Keratinocyte (primary cell): ENCODE measurements at places on chromosomes 11 and 22. TPM values are rescaled to one million over a fixed set of nuclear protein-coding genes. Genes with fewer than 3 reads are reported as not detected.
A peak's percentile ranks its signal among the peaks of the same experiment; 100 is the strongest.

DNA sequence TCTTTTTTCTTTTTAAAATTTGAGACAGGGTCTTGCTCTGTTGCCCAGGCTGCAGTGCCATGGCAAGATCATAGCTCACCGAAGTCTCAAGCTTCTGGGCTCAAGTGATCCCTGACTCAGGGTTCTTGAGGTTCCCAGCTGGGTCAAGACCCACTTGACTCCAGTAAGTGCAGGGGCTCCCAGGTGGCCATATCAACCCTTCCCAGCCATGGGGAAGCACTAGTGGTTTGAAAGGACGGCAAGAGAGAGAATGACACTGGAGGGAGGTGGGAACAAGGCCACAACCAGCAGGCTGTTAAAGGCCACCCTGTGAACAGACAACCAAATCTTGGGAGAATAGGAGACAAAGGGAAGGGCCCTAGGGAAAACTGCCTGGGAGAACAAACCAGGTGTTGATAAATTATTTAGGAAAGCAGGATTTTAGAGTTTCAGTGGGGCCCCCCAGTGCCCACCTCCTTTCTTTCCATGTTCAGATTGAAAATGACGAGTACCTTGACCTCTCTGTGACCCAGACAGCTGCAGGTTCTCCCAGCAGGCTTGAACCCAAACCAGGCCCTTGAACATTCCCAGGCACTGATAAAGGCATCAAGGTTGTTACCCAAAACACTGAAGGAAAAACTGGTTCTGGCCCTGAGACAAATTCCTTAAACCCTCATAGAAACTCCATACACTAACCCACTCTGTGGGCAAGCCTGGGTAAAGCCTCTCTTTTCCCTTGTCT lies 28.8 kb downstream of the KLHL22 start:
- no peak for DNase-seq
- H3K27me3 ChIP-seq = no peaks in the 10 kb centered on the region
- H3K4me1 ChIP-seq = no peaks in the 10 kb centered on the region
- no peaks in the 10 kb centered on the region for H3K36me3 ChIP-seq

GRCh38 chr11:69302447-69303020 lies 8.6 kb downstream of the MYEOV start:
- peak overlapping the region; percentile 67 for H3K27ac ChIP-seq
- H3K27me3 ChIP-seq = peaks cover 6% of the 10 kb centered on the region
- no peak for DNase-seq

DNA sequence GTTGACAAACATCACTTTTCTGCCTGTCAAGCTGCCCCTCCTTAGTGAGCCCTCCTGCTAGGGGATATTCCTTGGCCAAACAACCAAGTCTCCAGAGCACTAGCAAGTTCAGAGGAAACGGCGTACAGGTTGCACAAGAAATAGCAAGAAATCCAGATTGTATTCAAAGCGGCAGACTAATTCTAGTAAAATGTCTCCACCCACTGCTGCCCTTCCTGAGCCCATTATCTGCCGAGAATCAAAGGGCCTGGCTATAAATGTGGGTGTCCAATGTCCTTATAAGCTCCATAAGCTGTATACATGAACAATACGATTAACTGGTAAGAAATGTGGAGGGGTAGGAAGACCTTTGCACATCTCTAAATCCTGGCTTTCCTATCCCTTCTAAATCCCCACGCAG lies 44.0 kb upstream of the AKIP1 start:
- DNase-seq = no peak
- no peaks in the 10 kb centered on the region for H3K27me3 ChIP-seq
- no peak overlapping the region for H3K27ac ChIP-seq
- peaks cover 19% of the 10 kb centered on the region for H3K4me1 ChIP-seq
- no peaks in the 10 kb centered on the region for H3K36me3 ChIP-seq

GRCh38 chr22:43342347-43343261 lies 568 bp downstream of the SCUBE1 start:
- DNase-seq = no peak
- peaks cover 64% of the 10 kb centered on the region for H3K27me3 ChIP-seq
- H3K4me1 ChIP-seq = no peaks in the 10 kb centered on the region
- H3K4me3 ChIP-seq = no peak overlapping the region
- no peaks in the 10 kb centered on the region for H3K36me3 ChIP-seq
- H3K27ac ChIP-seq = no peak overlapping the region

GRCh38 chr22:41286639-41287091 lies 678 bp upstream of the RANGAP1 start:
- peak overlapping the region; percentile 83 for H3K27ac ChIP-seq
- no peaks in the 10 kb centered on the region for H3K27me3 ChIP-seq
- H3K4me1 ChIP-seq = peaks cover 57% of the 10 kb centered on the region
- H3K36me3 ChIP-seq = peaks cover 19% of the 10 kb centered on the region
- DNase-seq = no peak

GRCh38 chr11:17600316-17601255 lies 53.5 kb downstream of the OTOG start:
- H3K36me3 ChIP-seq = no peaks in the 10 kb centered on the region
- no peaks in the 10 kb centered on the region for H3K27me3 ChIP-seq
- no peak for DNase-seq
- no peak overlapping the region for H3K27ac ChIP-seq
- no peaks in the 10 kb centered on the region for H3K4me1 ChIP-seq

DNA sequence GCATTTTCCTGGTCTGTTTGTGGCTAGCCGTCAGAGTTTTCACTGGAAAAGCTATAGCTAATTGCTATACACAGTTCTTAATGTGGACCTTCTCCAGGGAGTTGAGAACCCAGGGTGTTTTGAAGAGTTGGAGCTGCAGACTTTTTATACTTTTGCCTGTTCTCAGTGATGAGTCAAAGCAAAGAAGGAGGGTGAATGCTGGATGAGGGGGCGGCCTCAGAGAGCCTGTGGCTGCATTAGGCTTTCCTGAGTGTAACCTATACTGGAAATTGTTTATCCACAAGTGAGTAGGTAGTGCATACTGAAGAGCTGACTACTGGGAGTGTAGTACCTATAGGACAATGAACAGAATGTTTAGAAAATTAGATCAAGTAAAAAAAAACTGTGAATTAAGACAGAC lies 79.7 kb upstream of the HORMAD2 start:
- no peak overlapping the region for H3K4me3 ChIP-seq
- no peaks in the 10 kb centered on the region for H3K27me3 ChIP-seq
- H3K4me1 ChIP-seq = peaks cover under 1% of the 10 kb centered on the region
- no peak for DNase-seq

DNA sequence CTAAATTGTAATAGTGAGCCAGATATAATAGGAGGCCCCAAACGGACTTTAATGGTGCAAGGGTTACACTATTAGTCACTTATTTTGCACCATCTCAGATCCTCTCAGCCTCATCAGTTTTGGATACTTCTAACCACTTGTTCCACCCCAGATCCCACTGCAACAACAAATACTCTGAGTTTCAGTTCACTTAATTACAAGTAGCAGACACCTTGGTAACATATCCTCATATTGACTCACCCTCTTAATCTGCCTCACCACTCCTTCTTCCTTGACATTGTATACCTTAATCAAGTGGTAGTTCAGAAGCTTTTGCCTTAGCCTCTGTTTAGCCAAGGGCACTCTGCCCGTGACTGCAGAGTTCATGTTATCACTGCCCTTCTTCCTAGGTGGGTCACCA lies 256.1 kb upstream of the UBASH3B start:
- no peaks in the 10 kb centered on the region for H3K36me3 ChIP-seq
- H3K27ac ChIP-seq = no peak overlapping the region
- no peak overlapping the region for H3K4me3 ChIP-seq

DNA sequence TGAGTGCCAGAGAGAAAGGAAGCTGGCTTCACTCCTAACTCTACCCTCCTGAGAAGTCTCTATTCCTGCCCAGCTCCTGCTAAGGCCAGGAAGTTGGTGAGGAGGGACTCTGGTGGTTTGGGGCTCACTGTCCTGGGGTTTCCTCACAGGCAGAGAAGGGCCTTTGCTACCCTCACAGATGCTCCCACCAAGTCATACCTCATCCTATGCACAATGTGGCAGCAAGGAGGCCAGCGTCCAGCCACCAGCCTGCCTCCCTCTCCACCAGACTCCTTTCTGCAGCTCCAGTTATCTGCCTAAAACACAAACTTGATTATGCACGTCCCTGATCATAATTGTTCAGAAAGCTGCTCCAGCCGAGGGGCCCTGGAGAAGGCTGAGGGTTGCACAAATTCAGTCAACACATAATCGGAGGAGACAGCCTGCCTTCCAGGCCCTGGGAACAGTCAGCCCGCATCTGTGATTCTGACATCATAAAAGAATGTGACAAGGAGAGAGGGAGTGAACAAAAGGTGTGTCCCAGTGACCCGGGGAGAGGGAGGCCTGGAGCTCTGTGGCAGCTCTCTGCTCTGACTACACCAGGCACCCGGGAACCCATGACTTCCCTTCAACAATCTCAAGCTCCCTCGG lies 28.8 kb downstream of the DKK3 start:
- H3K27ac ChIP-seq = peak overlapping the region; percentile 49
- H3K27me3 ChIP-seq = no peaks in the 10 kb centered on the region
- peaks cover 9% of the 10 kb centered on the region for H3K36me3 ChIP-seq
- peaks cover 72% of the 10 kb centered on the region for H3K4me1 ChIP-seq
- DNase-seq = no peak

DNA sequence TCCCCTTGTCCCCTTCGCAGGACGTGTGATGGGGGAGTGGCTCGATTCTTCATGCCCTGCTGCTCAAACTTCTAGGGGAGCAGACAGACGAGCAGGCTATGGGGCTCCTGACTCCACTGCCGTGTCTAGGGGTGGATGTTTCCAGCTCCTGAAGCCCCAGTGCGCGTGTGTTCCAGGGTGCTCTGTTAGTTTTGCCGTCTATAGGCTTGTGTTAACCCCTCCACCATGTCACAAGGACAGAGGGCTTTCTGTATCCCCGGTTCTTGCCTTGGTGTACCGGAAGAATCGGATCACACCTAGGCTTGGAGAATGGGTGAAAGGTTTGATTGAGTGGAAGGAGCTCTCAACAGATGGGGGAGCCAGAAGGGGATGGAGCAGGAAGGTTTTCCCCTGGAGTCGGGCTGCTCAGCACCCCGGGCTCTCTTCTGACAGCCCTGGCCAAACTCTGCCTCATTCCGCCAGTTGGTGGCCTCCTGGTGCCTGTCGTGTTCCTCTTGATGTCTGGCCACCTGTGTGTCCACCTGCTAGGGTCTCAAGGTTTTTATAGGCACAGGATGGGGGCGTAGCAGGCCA lies 810.7 kb downstream of the BRD1 start:
- H3K27me3 ChIP-seq = no peaks in the 10 kb centered on the region
- H3K27ac ChIP-seq = no peak overlapping the region
- no peaks in the 10 kb centered on the region for H3K4me1 ChIP-seq
- DNase-seq = no peak

GRCh38 chr11:9150926-9151325 lies 59.5 kb upstream of the SCUBE2 start:
- no peak overlapping the region for H3K4me3 ChIP-seq
- peaks cover 15% of the 10 kb centered on the region for H3K4me1 ChIP-seq
- H3K27ac ChIP-seq = no peak overlapping the region
- H3K36me3 ChIP-seq = peaks cover 10% of the 10 kb centered on the region

GRCh38 chr22:40401981-40402406 lies 31.6 kb downstream of the SGSM3 start:
- DNase-seq = no peak
- no peak overlapping the region for H3K27ac ChIP-seq
- no peaks in the 10 kb centered on the region for H3K27me3 ChIP-seq
- peaks cover 28% of the 10 kb centered on the region for H3K36me3 ChIP-seq
- no peak overlapping the region for H3K4me3 ChIP-seq

DNA sequence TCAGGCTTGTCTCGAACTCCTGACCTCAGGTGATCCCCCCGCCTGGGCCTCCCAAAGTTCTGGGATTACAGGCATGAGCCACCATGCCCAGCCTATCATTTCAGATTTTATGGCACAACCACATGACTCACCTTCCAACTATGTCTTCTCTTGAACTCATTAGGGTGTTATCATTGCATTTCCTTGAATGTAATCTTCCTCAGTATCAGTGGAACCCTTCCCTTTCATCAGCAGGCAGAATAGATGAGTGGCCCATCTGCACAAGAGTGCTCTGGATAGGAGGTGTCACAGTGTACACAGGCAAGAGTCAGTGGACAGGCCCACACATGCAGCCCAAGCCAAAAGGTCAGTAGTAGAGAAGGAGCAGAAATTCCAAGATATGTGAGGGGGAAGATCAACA lies 29.1 kb upstream of the AQP11 start:
- peak overlapping the region; percentile 73 for H3K27ac ChIP-seq
- peaks cover 19% of the 10 kb centered on the region for H3K4me1 ChIP-seq
- H3K27me3 ChIP-seq = no peaks in the 10 kb centered on the region

GRCh38 chr11:134853992-134854991 lies 442.2 kb upstream of the B3GAT1 start:
- H3K27ac ChIP-seq = no peak overlapping the region
- no peaks in the 10 kb centered on the region for H3K27me3 ChIP-seq
- no peak for DNase-seq
- no peak overlapping the region for H3K4me3 ChIP-seq
- no peaks in the 10 kb centered on the region for H3K36me3 ChIP-seq

DNA sequence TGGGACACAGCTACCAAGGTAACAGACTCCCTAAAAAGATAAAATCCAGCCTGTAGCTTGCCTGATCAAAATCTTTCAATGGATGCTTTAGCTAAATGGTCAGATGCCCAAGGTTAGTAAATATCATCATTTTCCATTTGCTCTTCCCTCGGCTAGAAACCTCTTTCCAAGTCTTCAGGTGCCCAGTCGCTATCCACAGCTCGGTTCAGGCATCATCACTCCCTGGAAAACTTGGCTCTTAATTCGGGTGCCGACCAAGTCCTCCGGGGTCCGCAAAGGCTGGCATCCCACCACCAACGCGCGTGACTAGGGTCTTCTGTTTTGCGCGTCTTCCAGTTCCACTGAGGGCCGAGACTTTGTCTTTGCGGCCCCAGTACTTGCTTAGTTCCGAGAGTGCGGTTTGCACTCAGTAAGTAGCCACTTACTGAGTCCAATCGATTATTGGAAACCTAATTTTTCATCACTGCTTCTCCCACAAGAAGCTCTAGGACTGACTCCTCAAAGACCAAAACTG lies 44.3 kb downstream of the OR4D9 start:
- no peaks in the 10 kb centered on the region for H3K36me3 ChIP-seq
- H3K4me3 ChIP-seq = peak overlapping the region; percentile 59
- H3K27me3 ChIP-seq = no peaks in the 10 kb centered on the region
- DNase-seq = no peak
- peaks cover 5% of the 10 kb centered on the region for H3K4me1 ChIP-seq
- H3K27ac ChIP-seq = peak overlapping the region; percentile 59

DNA sequence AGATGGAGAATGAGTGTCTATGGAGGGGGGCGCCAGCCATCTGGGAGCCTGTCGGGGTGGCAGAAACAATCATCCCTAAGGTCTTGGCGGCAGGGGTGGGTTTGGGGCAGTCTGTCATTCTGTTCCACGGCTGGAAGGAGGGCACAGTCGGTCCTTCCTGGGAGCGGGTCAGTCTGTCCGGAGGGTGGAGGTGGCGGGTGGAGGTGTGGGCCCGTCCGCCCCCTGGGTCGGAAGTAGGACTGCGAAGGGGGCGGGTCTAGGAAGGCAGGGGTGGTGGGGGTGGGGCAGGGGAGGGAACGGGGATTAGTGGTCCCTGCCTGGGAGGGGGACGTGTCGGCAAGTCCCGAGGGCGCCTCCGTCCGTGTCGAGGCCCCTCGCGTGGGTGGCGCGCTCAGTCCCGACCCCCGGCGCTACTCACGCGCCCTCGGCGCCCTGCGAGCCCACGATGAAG lies 461 bp downstream of the TBC1D10A start:
- no peaks in the 10 kb centered on the region for H3K27me3 ChIP-seq
- H3K36me3 ChIP-seq = peaks cover 19% of the 10 kb centered on the region
- H3K4me3 ChIP-seq = peak overlapping the region; percentile 81
- no peak for DNase-seq
- peak overlapping the region; percentile 74 for H3K27ac ChIP-seq

GRCh38 chr11:107337917-107338316 lies 119.7 kb downstream of the CWF19L2 start:
- no peaks in the 10 kb centered on the region for H3K27me3 ChIP-seq
- no peaks in the 10 kb centered on the region for H3K36me3 ChIP-seq
- no peak overlapping the region for H3K4me3 ChIP-seq
- no peak for DNase-seq
- H3K4me1 ChIP-seq = no peaks in the 10 kb centered on the region

SLC22A25 gene
- not detected in 3 replicates for polyA plus RNA-seq

C11orf65 gene
- polyA plus RNA-seq = 0.34 to 0.83 TPM (median 0.46 TPM) in 3 replicates

P2RY2 gene
- polyA plus RNA-seq = 3.9 to 6.9 TPM (median 5.1 TPM) in 3 replicates
